ENCODE measurements at places on chromosomes 12 and 14.
A peak's percentile ranks its signal among the peaks of the same experiment; 100 is the strongest.

DNA sequence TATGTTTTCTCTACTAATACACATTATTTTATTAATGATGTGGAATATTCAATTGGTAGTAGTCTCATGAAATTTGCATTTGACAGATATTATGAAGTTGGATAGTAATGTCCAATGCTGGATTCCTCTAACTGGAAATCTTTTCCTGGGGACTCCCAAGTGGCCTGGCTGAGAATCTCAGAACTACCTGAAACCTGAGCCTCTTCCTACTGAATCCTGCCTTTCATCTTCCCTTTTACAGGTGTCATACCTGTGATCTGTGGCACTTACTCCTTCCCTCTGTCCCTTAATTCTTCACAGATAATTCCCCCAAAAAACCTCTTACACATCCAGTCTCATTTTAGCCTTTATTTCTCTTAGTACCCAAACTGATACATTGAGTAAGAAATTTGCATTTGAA lies 89.7 kb upstream of the MYF6 start:
- no peak for DNase-seq

DNA sequence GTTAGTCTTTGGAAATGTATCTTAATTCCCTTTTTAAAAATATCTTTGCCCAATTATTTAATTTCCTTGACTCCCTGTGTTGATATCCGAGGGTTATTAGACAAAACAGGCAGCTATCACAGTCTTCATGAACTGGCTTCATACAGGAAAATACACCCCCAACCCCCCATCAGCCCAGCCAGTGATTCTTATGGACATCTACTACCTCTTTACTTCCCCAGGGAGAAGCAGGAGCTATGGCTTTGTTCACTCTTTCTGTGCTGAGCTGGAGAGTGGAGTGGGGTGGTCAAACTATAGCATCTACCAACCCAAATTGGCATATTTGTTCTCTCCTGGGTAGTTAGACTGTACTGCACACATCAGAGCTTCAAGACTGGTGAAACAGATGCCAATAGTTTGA lies 134.4 kb upstream of the SLC38A2 start:
- DNase-seq = no peak

DNA sequence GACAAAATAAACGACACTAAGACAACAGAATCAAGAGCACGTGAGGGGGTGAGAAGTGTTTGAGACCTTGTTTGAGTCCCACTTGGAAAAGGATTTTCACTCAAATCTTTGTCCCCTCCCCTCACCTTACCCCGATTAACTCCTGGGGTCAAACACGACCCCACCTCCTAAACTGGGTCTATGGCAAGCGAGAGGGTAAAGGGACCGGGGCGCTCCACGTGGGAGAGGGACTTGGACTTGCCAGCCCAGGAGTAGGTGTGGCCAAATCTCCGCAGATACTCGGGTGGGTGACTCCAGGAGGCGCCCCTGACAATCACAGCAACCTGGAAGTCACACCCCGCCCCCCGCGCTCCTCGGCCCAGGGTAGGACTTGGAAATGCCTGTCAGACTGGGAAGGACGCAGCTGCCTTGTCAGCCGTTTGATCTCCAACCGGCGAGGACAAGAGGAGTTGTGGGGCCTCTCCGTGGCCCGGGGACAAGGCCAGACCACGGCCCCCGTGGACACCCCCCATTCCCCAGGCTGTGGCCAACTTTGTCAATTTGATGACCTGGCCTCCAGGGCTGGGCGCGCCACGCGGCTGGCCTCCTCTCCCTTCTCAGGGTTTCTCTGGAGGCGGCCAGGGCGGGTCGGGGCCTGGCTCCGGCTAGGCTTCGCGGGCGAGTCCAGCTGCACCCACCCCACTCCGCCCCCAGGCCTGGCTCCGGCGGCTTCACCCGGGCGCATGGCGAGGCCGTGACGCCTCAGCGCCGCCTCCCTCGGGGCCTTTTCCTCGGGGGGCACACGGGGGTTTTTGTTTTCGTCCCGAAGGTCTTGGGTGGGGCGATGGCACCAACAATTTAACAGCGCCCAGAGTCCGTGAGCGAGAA lies 1.1 kb upstream of the BCL11B start:
- peak; percentile 28 for DNase-seq

DNA sequence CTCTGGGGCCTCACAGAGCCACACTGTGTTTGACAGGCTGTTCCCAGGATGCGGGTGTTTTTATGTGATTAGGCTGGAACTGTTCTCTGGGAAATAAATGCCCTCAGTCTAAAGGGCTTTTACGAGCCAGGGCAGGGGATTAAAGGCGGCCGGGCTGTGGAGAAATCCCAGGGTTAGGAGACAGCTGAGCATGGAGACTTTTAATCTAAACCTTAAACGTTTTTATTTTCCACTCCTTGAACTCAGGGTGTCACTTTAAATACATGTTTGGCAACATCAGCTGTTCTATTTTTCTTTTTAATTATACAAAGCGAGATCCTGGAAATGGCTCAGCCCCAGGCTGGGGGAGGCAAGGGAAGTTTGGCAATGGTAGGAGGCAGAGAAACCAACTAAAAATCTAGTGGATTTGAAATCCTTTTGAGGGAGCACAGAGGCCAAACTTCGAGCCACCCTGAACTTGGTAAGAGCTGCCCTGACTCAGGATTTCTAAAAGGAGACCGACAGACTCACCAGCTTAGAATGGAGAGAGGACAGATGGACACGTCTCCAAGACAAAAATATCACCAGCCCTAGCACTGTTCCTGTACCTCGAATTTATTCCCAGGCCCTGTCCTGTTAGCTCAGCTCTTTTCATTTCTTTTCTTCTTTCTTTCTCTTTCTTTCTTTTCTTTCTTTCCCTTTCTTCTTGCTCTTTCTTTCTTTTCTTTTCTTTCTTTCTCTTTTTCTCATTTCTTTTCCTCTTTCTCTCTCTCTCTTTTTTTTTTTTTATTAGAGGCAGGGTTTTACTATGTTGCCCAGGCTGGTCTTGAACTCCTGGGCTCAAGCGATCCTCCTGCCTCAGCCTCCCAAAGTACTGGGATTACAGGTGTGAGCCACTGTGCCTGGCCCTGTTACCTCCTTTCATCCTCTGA lies 15.8 kb upstream of the ORAI1 start:
- no peak for DNase-seq

DNA sequence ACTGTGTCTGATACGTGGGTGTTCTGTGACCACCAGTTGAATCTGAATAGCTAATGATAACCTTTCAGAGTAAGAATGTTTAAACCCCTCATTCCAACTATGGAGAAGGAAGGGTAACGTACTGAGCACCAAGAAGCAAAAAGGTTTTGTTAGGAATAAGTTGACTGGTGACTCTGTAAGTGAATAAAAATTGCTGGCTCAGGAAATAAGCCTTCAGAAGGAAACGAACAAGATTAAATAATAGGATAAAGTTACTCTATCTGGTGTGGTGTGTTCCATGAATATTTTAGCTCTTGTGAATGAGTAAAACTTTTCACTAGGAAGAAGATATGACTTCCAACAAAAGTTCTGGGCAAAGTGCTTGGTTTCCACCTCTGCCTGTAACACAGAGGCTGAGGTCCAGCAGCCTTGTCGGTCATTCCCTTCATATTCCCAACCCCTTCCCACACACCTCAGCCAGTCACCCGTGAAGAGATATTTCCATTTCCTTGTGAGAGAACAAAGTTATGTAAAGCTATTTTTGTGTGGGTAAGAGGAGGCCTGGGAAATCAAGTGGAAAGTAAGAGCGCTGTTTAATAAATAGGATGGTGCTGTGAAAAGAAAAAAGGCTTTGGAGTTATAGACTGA lies 47.1 kb downstream of the ARF6 start:
- DNase-seq = no peak

DNA sequence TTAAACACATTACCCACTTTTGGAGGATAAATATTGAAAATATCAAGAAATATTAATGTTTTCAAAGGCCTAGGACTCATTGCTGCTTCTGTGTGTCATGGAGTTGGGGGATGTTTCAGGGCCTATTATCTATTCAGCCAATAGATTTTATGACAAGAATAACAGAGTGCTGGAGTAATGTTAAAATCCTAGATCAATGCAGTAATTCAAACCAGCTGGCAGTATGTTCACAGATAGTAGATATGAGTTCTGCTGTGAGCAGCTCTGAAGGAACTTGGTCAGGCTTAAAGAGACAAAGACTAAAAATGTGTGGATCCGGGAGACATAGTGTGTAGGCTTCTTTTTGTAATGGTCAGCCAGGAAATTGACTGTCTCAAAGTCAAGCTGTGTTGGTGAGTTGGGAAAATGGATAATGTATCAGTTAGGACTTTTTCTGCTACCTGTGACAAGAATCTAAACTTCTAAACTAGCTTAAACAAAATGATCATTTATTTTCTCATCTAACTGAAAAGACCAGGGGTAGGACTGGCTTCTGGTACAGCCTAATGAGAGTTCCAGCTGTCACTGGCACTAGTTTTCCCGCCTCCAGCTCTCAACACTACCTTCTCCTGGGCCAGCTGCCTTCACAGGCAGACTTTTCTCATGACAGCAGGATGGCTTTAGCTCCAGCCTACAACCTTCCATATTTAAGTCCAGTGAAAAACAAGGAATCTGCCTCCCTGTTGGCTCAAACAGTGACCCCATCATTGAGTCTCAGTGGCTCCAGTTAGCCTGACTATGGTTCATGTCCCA lies 16.3 kb upstream of the POLR3B start:
- DNase-seq = no peak

DNA sequence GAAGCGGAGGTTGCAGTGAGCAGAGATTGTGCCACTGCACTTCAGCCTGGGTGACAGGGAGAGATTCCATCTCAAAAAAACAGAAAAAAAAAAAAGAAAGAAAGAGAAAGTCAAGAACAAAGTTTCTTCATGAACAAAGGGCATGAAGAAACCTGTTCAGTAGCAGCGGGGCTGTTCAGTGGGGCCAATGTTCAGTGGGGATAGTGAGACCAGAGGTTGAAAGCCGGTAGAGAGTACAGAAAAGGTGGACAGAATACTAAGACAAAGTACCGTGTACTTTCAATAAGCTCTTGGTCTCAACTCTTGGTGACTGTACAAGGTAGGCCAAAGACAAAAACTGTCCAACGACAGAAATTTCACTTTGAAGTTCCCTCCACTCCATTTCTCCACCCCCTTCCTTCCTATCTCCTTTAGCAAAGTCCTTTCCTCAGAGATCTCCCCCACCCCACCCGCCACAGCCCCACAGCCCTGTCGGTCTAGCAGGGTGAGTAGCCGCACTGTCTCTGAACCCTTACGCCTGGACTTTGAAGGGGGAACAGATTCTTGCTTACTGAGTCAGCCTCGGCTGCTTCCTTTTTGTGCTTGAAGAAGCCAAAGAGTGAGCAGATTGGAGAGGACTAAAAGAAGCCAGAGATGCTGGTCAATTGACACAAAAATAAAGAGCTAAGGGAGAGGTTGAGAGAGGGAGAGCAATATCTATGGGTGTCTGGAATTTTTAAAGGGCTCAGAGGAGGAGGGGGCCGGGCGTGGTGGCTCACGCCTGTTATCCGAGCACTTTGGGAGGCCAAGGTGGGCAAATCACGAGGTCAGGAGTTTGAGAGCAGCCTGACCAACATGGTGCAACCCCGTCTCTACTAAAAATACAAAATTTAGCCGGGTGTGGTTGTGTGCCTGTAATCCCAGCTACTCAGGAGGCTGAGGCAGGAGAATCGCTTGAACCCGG lies 44.2 kb upstream of the FOS start:
- DNase-seq = no peak

DNA sequence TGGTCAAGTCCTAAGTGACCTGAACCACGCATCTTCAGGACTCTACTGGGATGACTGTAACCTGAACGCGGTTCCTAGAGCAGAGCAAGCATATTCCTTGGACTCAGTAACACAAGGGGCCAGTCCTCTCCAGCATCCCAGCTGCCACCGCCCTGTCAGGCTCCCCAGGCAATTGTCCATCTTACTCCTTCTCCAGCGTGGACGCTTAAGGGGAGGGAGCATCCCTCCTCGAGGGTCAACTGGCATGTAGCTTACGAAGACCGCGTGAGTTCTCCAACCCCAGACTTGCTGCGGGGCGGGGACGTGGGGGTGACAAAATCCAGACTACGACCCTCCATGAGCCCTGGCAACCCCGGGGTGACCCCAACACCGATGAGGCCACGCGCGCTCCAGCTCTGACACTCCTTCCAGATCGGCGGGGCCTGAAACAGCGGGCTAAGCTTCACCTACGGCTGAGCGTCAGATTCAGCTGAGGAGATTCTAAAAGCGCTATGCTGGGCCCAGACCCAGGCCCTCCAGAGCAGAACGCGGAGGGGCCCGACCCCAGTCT lies 846 bp upstream of the MTHFD1 start:
- DNase-seq = peak; percentile 55

GRCh38 chr14:50320283-50320682 lies 8.2 kb downstream of the DMAC2L start:
- no peak for DNase-seq

- DNase-seq = no peak
Observed at GRCh38 chr12:57154804-57155434, 7.5 kb upstream of the LRP1-AS start.

DNA sequence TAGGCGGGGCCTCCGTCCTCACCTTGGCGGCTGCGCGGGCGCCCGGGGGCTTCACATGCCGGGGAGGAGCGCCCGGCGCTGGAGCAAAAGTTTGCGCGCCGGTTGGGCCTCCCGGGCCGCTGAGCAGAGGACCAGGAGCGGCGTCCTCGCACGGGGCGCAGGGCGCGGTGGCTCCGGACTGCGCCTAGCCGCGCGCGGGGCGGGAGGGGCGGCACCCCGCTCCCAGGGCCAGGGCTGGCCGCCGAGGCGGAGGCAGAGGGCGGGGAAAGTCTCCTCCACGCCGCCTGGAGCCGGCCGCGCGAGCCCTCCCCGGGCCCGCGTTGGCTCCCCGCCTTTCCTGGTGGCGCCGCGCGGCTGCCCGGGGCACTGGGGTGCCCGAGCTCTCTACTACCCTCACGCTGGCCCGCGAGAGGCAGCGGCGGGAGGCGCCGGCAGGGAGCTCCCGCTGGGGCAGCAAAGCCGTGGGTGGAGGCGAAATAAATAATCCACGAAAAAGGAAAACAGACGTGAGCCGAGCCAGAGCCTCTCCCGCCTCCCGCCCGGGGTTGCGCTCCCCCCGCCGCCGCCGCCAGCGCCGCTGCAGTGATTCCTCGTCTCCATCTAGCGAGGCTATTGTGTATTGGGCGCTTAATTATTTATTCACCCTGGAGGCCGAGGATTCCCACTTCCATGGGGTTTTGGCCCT lies 400 bp upstream of the PRIMA1 start:
- peak; percentile 39 for DNase-seq

DNA sequence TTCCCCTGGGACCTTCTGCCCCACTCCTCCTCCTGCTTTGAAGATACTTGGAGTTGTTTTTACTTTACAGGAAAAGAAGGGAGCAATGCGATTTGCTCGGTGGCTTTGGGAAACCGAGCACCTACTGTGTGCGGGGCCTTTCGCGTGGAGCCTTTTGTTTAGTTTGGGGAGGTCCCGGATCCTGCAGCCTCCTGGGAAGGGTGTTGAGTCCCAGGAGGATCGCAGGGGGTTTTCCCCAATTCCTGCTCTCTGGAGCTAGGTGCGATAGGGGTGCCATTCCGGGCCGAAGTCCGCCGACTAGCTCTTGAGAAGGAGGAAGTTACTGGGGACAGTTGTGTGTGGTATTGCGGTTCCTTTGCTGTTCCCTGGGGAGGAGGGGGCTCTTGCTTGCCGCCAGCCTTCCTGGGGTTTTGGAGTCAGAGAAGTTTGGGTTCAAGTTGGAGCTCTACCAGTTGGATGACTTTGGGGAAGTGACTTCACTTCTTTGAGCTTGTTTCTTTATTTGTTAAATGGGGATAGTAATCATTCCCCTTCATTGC lies 1.1 kb downstream of the BRI3BP start:
- DNase-seq = peak; percentile 10
